ENCODE measurements at places on chromosomes 6 and 20.

GRCh38 chr6:56891754-56892153 is 63.2 kb upstream of the BEND6 start:
- ATAC-seq = no peak

DNA sequence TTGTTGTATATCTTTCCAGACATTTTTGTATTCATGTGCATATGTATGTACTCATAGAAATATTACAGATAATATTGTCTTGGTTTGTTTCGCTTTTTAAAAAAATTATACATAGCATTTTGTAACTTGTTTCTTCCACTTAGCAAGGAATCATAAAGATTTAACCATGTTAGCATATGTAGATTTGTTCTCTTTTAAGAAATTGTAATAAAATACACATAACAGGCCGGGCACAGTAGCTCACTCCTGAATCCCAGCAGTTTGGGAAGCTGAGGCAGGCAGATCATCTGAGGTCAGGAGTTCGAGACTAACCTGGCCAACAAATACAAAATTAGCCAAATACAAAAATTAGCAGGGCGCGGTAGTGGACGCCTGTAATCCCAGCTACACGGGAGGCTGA is 44.4 kb upstream of the CSE1L start:
- no peak for ATAC-seq

- ATAC-seq = no peak
Observed at GRCh38 chr20:15113144-15113773, 775.8 kb upstream of the FLRT3 start.

- no peak for ATAC-seq
Observed at GRCh38 chr20:58148891-58149290, 79.6 kb downstream of the ANKRD60 start.

DNA sequence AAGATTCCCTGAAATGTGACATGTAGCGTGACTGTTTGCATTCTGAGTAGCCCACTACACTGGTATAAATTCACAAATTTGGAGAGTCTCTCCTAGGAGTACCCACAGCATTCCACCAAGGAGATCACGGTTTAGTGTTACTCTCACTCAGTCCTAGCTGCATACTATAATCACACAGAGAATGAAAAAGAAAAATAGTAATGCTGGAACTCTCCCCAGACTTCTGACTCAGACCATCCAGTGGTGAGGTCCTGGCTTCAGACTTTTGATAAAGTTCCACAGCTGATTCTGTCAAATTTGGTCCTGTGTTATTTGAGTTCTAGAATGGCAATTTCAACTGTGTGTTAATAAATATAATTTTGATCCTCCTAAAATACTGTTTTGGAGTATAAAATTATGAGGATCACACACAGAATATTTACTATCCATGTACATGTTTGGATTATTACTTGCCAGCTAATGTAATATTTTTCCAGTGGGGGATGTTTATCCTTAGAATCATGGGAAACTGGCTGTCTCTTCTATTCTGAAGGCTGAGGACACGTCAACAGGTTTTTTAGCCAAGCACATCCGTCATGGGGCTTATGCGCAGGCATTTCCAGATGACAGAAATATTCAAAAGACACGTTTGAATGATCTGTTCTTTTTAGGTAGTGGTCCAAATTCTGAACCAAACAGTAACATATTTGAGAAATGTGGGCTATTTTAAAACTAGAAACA is 5.1 kb upstream of the KIAA0408 start:
- ATAC-seq = no peak
